ENCODE measurements at places on chromosomes 7 and 10. TPM values are rescaled to one million over a fixed set of nuclear protein-coding genes. Genes with fewer than 3 reads are reported as not detected.

GRCh38 chr7:22728401-22729029 is 1.5 kb downstream of the IL6 start:
- DNase-seq = no peak

GRCh38 chr10:80468002-80468401 is 13.9 kb downstream of the TSPAN14 start:
- no peak for DNase-seq

DNA sequence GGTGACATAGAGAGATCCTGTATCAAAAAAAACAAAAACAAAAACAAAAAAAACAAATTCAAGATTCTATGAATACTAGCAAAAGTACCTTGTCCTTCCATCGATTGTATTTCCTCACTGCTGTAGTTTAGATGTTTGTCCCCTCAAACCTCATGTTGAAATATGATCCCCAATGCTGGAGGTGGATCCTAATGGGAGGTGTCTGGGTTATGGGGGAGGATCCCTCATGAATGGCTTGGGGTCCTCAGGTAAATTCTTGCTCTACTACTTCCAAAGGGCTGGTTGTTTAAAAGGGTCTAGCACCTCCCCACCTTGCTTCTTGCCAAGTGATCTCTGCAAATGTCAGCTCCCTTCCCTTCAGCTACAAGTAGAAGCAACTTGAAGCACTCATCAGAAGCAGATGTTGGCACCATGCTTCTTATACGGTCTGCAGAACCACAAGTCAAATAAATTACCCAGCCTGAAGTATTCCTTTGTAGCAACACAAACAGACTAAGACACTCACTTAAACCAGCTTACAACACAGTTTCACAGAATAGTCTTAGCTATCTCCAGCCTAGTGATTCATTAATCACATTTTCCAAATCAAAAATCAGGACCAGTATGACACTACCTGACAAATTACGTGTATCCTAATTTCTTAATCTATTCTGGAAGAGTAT is 20.7 kb downstream of the ABI1 start:
- no peak for DNase-seq

The CYP2C19 gene
- not detected for polyA plus RNA-seq

The ELAPOR2 gene
- 11.2 TPM for polyA plus RNA-seq

GRCh38 chr10:114179148-114179547 is at the start of gene TDRD1:
TDRD1 (plus strand) TSS chr10:114179353; CDS start chr10:114187832, 8,479 bp downstream.
- DNase-seq = no peak

DNA sequence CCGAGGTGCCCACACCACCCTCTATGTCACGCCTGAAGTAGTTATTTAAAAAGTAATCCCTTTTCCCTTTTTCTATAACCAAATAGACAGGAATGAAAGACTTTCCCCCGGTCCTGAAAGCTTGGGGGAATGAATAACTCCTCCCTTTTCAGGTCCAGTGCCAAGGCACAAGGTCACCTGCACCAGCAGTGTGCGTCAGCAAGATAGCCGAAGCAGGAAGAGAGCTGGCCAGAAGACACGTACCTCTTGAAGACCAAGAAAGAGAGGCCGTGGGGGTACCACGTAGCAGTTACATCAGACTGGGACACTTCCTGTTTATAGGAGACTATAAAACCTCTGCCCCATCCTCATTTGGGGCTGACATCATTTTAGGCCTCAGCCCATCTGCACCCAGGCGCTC is 10.7 kb upstream of the AKR1B1 start:
- no peak for DNase-seq

- no peak for DNase-seq
These were observed 14.3 kb downstream of the ANKRD1 start for GRCh38 chr10:90906596-90906995.

- DNase-seq = peak; percentile 79
These were observed 224.3 kb upstream of the IGFBP3 start for GRCh38 chr7:46145412-46145811.

DNA sequence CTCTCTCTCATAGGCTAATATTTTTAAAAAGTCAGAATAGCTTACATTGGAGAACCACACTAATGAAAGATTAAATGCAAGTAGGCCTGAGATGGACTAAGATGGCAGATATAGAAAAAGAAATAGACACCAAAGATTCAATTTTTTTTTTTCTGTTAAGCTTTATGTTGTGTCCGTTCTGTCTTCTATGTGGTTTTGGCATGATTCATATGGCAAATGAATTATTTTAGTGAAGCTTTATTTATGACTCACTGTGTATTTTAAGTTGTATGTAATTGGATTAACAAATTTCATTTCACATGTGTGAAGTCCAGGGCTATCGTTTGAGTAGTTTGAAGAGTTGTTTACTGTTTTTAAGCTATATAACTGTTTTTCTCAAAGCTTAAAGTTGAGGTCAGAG is 214.8 kb downstream of the CAMK1D start:
- DNase-seq = no peak

The LRRD1 gene
- not detected for polyA plus RNA-seq

The VAX1 gene
- not detected for polyA plus RNA-seq

DNA sequence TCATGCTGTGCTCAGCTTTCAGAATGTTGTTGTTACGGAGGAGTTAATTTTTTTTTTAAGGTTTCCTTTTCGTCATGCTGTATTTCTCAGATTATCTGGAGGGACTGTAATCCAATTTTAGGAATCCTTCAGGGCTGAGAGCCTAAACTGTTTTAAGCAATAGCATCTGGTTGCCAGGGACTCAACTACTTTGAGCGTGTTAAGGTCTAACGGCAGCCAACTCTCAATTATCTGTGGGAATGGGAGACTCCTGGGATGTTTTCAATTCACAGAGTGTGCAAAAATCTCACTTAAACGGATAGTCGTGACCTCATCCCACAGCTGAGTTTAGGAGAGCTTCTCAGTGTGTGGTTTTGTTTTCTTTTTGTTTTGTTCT is 291.7 kb downstream of the AUTS2 start:
- no peak for DNase-seq

The BEND7 gene
- polyA plus RNA-seq = 1.8 TPM

The GUSB gene
- polyA plus RNA-seq = 71.3 TPM

- no peak for DNase-seq
These were observed 211.6 kb downstream of the INHBA start for GRCh38 chr7:41491308-41491707.

The GRB10 gene
- polyA plus RNA-seq = 35.7 TPM

- no peak for DNase-seq
These were observed 3.4 kb downstream of the PALD1 start for GRCh38 chr10:70481831-70482530.

DNA sequence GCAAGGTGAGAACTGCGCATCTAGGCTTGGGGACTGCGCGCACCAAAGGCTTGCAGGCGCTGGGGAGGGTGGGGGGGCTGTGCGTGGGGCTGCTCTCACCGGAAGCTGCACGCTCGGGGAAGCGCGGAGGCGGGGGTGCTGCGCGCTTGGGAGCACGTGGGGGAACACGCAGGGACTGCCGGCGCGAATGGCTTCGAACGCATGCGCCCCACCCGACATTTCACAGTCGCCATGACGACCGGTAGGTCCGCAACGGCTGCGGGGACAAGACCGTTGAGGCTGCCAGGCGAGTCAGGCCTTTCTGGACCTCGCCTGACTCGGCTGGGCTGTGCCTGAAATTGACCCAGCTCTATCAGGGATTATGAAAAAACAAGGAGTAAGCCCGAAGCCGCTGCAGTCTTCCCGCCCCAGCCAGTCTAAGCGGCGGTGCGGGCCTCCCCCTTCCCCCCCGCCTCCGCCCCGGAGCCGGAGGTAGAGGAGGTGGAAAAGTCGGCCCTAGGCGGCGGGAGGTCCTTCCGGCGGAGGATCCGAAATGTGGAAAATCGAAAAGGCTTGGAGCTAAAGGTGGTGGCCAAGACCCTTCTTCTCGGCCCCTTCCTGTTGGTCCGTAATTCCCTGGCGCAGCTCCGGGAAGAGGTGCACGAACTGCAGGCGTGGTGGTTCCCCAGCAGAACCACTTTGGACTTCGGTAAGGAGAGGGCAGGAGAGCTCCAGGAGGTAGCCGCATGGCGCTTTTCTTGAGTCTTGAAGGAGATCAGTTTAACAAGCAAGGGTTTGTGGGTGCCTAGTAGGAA is 34.9 kb upstream of the STEAP1 start:
- DNase-seq = no peak

DNA sequence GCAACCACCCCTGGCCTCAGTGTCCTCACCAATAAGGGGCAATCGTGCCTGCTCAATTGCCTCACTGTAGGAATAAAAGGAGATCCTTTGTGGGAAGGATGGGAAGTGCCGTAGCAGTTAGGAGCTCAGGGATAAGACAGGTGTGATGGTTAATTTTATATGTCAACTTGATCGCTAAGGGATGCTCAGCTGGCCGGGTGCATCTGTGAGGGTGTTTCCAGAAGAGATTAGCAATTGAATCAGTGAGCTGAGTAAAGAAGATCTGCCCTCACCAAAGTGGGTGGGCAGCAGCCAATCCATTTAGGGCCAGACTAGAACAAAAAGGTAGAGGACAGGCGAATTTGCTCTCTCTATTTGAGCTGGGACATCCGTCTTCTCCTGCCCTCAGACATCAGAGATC is 46.3 kb downstream of the BUB3 start:
- DNase-seq = no peak

The SEMA4G gene
- polyA plus RNA-seq = 18.2 TPM

- no peak for DNase-seq
These were observed at the start of gene FAM20C for GRCh38 chr7:191981-192649. FAM20C (plus strand) TSS chr7:192571; CDS start chr7:193200, 629 bp downstream.

The IGFBP3 gene
- 12.1 TPM for polyA plus RNA-seq

GRCh38 chr7:106050746-106051117 is 61.4 kb downstream of the SYPL1 start:
- DNase-seq = no peak
